Fibroblast of lung (primary cell): ENCODE measurements at places on chromosomes 4 and X. TPM values are rescaled to one million over a fixed set of nuclear protein-coding genes. Genes with fewer than 3 reads are reported as not detected.

DNA sequence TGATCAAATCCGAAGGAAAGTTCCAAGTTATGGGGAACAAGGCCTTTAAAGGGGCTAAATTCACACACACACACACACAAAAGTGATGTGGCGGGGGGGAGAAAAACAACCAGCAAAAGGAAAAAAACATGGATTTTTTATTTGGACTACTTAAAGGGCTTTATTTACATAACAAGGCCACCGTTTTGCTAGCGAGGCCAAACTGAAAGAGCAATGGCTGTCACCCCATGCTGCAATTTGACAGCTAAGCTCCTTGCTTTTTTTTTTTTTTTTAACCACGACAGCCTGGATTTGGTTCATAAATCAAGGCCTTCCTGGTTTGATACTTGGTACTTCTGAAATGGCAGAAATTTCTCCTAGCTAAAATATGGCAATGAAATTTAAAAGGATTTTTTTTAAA, 99.6 kb upstream of the PTCHD1 start:
- no peak for DNase-seq

DNA sequence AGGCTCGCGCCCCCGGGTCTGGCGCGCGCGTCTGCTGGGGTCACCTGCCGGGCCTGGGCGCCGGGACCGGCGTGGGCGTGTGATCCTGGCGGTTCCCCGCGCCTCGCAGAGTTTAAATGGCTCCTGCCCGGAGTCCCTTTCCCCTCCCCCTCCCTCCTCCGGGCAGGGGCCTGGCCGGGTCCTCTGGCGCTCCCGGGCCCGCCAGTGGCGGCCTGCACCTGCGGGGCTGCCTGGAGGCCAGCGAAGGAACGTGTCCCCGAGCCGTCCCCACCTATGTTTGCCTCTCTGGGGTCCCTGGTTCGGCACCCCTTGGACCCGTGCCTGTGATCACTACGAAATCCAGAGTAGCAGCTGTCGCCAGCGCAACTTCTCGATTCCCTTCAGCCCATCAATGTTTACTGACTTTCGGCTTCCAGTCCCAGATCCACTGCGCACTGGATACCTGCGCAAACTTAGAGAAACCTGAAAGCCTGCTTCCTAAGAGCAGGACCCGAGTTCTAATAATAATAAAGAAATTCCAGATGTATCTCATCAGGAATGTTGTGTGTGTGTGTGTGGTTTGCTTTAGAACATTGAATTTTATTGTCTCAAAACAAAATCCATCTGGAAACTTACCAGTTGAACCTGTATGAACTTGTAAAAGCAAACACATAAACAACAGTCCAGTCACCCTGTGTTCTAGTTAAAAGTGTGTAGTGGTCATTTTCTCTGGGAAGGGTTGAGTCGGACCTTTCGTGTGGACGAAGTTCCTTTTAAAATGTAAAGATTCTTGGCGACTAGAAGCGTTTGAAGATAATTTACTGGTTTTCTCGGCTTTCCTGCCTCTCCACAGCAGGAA, 788 bp downstream of the SHROOM2 start:
- DNase-seq, result peak; percentile 18

GRCh38 chr4:88860586-88860985, 163.0 kb upstream of the NAP1L5 start:
- peak; percentile 38 for DNase-seq

The DKC1 gene
- total RNA-seq, result 30.2 and 31.1 TPM in 2 replicates

- peak; percentile 68 for DNase-seq
Observed at GRCh38 chr4:132063829-132064228, 1085.3 kb upstream of the PCDH10 start.

DNA sequence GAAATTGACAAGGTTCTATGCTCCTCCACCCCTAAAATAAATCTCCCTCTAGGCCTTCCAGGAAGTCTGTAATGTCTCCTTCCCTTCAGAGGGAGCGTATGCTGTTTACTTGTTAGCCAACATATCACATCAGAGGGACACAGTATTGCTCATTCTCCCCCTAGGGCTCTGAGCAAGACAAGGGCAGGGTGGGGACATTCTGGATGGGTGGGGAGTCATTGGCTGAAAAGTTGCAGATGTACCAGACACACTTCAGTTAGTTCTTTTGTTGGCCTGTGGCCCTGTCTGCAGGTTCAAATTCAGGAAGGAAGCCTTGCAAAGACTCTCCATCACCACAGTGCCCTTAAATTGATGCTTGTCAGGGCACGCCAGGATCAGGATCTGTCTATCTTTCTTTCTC, 106.3 kb upstream of the TEX13D start:
- DNase-seq, result no peak

The NAA11 gene
- total RNA-seq, result not detected in 2 replicates

The CFP gene
- total RNA-seq, result under 0.01 and 0.17 TPM in 2 replicates

DNA sequence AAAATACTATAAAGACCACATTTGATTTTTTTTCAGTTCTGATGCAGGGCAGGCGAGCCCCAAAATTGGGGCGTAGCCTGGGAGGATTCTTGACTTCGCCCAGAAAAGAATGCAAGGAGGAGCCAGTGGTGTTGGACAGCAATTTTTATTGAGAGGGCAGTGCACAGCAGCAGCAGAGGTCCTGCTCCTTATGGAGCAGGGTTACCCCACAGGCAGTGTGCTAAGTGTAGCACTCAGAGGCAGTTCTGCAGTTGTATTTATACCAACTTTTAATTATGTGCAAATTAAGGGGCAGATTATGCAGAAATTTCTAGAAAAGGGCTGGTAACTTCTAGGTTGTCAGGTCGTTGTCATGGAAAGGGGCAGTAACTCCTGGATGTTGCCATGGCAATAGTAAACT, 69.9 kb downstream of the GASK1B start:
- no peak for DNase-seq

GRCh38 chr4:137961051-137961438, 281.1 kb downstream of the SLC7A11 start:
- peak; percentile 85 for DNase-seq

- DNase-seq, result no peak
Observed at GRCh38 chr4:107037199-107037584, 1.1 kb upstream of the DKK2 start.

GRCh38 chr4:48139691-48140090, 5.6 kb upstream of the TXK start:
- DNase-seq, result no peak

The LRIT3 gene
- under 0.01 TPM in 2 replicates for total RNA-seq

The FGB gene
- total RNA-seq, result not detected in 2 replicates

The F9 gene
- total RNA-seq, result not detected in 2 replicates

GRCh38 chr4:184598753-184599491, 50.3 kb downstream of the CASP3 start:
- DNase-seq, result no peak

- DNase-seq, result no peak
Observed at GRCh38 chrX:14291666-14292500, 237.5 kb upstream of the GLRA2 start.

GRCh38 chr4:132123870-132124623, 1025.0 kb upstream of the PCDH10 start:
- DNase-seq, result peak; percentile 36

- peak; percentile 33 for DNase-seq
Observed at GRCh38 chrX:29555465-29556091, 659.8 kb upstream of the MAGEB2 start.

GRCh38 chr4:158861281-158861680, 92.5 kb downstream of the FNIP2 start:
- DNase-seq, result no peak

The HSFX2 gene
- total RNA-seq, result 0.26 and 0.50 TPM in 2 replicates

DNA sequence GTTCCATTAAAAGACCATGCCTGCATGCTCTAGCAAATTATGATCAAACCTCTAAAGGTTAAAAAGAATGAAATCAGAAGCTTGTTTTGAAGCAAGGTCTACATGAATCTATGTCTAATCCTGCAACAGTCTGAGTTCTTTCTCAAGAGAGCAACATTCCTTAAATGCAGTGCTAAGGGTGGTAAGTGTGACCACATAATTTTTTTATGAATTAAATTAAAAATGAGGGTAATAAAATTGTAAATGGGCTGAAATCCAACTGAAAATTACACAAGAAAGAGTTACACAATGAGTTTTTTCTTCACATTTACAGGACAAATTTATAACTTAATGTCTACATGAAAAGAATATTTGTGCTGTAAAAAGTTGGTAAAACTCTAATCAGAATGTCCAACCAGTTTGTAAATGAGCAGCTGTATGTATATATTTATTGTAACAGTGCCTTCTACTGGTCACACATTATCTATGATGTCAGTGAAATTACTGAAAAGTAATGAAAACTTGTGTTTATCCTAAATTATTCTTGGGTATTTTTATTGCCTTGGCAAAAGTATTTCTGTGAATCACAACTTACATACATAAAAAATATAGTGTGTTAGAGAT, 336.3 kb upstream of the PITX2 start:
- peak; percentile 54 for DNase-seq

- DNase-seq, result no peak
Observed at GRCh38 chrX:103092942-103093341, at the start of gene NXF3. NXF3 (minus strand) TSS chrX:103093143; CDS start chrX:103093023, 120 bp downstream.

The UGT2A3 gene
- total RNA-seq, result not detected in 2 replicates

- DNase-seq, result peak; percentile 90
Observed at GRCh38 chrX:87525771-87526229, 8.2 kb downstream of the KLHL4 start.

- DNase-seq, result peak; percentile 68
Observed at GRCh38 chr4:184688447-184688846, 38.9 kb downstream of the PRIMPOL start.

The RNF212 gene
- 0.66 and 2.6 TPM in 2 replicates for total RNA-seq
